ENCODE measurements at places on chromosomes 1 and 21.

DNA sequence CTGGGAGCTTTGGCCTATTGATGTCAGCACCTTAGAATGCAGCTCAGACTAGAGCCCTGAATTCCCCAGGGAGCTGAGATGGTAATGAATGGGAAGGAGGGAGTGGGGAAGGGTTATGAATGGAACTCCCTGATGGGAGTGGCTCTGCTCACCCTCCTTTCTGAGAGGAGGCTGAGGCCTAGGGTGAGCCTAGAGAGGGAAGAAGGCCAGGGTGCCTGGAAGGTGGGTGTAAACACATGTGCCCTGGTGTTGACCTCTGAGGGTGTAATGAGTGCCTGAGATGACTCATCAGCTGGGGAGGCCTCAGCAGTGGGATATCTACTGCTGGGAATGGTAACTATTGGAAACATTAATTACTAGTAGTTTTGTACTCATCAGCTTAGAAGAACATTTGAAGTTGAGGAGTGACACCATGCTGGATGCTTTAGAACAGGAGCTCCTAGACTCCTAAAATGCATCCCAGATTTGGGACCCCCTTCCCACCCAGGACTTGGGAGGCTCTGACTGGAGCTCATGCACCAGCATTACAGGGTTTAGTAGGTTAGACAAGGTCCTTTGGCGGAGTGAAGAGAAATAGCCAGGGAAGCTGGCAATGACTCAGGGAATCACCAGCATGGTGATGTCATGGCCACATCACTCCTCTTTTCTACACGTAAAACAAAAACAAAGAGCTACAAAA lies 16.0 kb upstream of the PIGV start:
- peak; percentile 80 for DNase-seq

DNA sequence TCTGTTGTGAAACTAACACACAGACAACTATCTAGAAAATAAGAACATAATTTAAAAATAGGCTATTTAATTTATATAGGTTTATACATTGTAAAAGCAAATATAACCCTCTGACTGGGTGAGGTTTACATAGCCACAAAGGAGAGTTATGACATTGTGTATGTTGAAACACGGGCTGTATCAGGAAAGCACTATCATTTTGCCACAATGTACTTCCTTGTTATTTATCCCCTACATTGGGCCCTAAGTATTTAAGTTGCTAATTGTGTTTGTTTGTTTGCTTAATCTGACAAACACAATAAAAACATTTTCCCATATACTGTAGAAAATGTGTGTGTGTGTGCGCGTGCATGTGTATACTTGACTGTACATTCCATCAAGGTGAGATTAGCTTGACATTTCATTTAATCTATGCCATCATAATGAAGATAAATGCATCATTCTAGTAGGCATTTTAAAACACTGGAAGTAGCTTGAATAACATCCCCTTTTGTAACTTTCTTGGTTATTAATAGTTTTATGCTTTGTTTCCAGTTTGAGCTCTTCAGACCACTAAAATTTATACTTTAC lies 72.1 kb downstream of the RGS13 start:
- no peak for DNase-seq

DNA sequence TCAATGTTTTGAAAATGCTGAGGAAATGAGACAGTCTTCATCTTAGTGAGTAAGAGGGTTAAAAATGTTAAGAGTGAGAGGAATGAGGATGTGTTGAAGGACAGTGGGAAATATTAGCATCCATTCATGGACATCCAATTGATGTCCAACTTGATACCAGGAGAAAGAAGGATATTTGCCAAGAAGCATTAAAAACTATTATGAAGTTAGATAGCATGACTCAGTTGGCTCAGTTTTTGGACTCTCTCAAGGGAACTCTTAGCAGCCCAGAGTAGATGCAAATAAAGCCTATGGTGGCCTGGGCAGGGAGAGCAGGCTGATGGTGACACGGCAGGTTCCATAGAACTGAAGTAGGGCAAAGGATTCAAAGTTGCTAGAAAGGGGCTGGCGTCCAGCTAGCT lies 171.0 kb downstream of the ZZZ3 start:
- DNase-seq, result no peak

GRCh38 chr1:116075990-116076389 lies 35.2 kb upstream of the MAB21L3 start:
- no peak for DNase-seq

GRCh38 chr1:54835131-54835898 lies 34.2 kb upstream of the TTC22 start:
- no peak for DNase-seq

DNA sequence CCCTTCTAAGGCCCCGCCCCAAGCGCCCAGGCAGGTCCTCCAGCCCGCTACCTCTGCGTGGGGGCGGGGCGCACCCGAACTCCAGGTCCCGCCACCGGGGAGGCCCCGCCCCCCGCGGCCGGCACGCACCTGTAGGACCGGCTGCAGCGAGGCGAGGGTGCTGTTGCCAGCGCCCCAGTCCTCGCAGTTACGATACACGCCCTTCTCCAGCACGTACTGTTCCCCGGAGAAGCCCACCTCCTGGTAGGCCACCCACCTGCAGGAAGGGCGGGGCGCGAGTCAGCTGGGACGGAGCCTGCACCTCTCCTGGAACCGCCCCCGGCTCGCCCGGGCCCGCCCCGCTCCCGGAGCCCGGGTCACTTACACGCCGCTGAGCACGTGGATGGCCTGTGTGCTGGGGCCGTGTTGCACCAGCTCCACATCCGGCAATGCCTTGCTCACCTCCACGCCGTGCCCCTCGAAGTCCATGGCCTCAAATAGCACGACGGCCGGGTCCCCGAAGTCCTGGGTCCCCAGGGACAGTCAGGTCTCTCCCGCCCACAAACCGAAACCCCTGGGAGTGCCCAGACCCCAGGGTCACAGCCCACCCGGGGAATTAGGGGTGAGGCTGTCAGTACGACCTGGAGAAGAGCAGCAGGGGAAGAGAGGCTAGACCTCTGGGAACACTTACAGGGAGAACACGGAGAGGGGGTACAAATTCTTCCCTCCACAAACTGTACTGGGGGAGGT lies 17.3 kb downstream of the CRYBG2 start:
- DNase-seq, result peak; percentile 62

DNA sequence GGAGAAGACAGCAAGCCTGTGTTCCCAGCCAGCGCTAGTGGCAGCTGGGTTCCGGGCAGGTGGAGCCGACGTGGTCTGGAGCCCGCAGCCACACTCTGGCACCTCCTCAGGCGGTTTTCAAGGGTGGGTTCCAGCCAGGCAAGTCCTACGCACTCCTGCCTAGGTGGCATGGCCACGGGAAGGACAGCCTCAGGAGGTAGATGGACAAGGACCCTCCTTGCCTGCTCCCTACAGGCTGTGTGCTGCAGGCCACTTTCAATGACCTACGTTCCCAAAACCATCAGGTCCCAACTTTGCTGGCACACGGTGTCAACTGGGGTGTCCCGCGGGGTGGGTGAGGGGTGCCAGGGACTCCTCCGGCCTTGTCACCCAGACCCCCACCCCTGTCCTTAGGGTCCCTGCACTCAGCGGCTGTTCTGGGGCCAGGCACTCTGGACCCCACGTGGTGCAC lies 6.7 kb upstream of the PTGER3 start:
- DNase-seq, result no peak

DNA sequence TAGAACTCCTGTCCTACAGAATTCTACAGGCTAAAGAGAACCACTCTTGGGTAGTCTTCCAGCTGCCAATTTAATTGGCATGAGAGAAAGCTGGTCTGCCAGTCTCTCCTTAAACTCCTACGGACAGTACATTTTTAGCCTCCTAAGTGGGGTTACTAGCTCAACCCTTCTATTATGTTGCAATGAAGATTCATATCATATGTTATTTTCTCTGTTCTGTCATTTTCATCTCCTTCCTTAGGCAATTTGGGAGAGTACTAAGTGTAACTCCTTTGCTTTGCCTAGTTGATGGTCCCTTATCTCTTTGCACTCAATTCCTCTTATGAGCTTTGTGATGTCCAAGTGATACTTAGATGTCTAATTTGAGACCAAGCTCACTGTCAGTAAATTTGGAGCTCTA lies 14.0 kb downstream of the GNAT2 start:
- no peak for DNase-seq

DNA sequence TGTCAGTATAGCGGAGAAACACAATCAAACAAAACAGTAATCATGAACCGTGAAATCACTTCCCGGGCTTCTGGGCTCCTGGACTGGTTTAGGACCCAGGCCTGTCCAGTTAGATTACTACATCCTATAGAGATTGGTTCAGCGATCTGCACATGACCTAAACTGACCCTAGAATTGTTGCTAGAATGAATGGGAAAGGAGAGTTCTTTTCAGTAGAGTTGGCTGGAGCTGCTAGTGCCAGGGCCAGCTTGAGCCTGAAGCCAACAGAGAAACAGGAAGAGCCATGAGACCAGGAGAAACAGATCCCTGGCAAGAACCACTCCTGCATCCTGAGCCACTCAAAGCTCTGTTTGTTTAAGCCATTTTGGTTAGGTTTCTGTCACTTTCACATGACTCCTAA lies 474.3 kb upstream of the C1orf87 start:
- DNase-seq, result no peak

GRCh38 chr1:185244015-185244747 lies 72.9 kb downstream of the IVNS1ABP start:
- DNase-seq, result no peak

- peak; percentile 84 for DNase-seq
Measured at GRCh38 chr1:19341201-19342061, 29.3 kb downstream of the SLC66A1 start.

GRCh38 chr1:210727709-210728108 lies 399.0 kb downstream of the HHAT start:
- peak; percentile 51 for DNase-seq

DNA sequence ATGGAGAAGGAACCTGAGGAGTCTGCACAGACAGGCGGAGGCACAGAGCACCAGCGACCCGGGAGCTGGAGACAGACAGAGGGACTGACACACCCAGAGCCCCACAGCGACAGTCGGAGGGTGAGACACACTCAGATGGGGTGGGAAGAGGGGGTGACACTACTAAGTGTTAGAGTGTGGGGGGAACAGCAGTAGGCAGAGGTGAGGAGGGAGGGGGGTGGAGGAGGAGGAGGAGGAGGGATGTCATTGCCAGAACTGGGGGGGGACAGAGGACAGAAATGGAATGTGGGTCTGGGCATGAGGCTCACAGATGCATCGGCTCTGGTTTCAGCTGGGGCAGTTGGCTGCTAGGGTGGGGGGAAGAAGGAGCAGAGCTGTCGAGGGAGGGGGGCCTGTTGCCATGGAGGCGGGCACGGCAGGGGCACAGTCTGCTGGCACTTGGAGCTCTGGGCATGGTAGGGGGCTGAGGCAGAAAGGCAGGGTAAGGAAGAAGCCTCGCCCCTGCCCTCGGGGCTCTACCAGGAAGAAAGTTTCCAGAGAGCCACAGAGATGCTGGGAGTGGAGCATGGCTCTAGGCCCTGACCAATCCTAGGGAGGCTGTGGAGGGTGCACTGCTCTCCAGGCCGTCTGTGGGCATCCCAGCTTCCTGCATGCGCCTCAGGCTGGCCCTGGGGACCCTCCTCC lies 37.3 kb downstream of the AHDC1 start:
- DNase-seq, result no peak

GRCh38 chr21:28687586-28687985 lies 305.1 kb downstream of the LTN1 start:
- DNase-seq, result no peak

DNA sequence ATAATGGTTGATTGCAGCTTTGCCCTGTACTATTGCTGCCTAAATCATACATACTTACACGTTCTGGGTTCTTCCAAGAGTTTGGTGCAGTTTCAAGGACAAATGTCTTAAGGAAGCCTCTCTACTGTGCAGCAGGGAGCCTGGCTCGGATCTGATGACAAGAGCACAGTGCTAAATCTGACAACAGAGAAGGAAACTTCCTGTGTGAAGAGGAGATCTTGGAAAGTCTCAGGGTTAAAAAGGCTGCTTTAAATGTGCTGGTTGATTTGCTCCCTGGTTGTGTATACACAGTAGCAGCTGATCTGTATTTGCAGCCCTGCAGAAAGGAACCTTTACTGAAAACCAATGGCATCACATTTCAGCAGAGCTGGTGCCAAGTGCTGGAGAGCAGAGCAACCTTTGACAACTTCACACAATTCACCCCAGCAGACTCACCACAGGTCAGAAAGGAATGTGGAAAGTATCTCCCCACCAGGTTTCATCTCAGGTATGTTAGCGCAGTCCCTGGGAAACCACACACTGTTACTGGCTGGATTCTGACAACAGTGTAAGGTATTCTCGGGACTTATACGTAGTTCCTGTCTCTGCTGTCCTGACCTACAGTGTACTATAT lies 355.0 kb upstream of the ESRRG start:
- no peak for DNase-seq

- DNase-seq, result no peak
Measured at GRCh38 chr1:44037154-44037553, 5.9 kb upstream of the SLC6A9 start.

GRCh38 chr1:248613742-248614141 lies 16.2 kb upstream of the OR2T10 start:
- DNase-seq, result no peak

DNA sequence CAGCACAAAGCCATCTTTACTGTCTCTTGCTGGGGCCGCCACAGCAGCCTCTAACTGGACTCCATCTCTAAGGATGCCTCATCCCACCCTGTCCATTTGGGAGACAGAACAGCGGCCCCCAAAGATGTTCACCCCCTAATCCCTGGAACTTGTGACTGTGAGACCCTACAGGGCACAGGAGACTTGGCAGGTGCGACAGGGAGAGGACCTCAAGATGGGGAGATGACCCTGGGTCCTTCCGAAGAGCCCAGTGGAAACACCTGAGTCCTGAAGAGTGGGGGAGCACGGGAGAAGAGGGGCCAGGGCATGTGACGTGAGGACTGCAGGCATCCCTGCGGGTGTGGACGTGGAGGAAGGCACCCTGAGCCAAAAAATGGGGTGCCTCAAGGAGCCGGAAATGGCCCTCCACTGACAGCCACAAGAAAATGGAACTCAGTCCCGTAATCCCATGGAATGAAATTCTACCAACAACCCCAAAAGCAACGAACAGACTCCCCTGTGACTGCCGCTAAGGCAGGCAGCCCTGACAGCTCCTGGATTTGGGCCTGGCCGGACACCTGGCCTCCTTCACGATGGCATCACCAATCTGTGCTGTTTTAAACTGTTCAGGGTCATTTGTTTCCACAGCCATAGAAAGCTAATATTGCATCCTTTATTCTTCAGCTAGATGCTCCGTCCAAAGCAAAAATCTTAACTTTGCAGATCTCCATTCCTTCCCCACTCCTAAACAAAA lies 34.0 kb downstream of the C2CD2 start:
- no peak for DNase-seq

DNA sequence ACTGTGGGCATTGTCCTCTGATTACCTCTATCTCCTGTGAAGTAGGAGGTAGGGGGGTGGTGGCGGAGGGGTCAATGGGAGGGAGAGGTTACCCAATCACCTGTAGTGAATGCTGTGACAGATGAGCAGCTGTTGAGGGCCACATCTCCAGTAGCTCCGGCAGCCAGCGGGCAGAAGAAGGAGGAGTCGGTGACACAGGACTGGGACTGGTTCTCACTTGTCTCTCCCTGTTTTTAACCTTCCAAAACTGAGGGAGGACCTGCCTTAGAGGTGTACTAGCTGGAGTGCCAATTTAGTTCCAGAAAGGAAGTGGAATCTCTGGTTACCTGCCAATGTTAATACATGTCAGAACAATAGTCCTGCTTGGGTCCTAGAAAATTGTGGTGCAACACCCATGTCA lies 56.2 kb upstream of the ENAH start:
- DNase-seq, result no peak

Measured in D341Med (cell line).